ENCODE measurements at places on chromosomes 2 and 18.

DNA sequence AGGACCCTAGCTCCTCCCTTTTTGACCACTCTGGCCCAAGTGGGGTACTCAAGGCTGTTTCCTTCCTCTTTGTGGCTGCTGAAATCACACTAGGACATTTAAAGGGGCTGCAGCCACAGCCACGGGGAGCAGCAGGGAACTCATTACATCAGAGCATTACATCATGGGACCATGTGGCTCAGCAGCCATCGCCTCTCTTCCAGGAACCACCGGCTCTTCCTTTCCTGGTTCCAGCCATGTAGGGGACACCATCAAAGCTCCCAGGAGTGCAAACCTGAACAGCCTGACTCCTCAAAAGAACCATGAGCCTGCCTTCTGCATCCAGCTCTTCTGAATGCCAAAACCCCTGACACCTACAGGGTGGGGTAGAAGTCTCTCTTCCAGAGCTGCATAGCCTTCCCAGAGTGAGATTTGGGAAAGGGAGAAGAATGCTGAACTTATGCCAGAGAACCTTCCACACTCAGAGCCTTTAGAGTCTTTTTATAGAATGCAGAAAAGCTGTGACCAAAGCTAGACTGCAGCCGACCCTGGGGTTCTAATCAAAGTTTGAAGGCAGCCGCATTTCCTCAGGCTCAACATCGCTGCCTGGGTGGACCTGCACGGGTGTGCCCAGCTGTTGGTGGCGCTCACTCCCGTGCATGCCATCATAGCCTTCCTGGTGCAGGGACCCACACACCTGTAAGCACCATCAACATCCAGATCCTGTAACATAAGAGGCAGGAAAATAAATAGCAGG, 121.7 kb downstream of the KLHL29 start:
- no peaks in the 10 kb centered on the region for H3K36me3 ChIP-seq
- H3K27ac ChIP-seq = no peak overlapping the region
- H3K27me3 ChIP-seq = no peaks in the 10 kb centered on the region
- H3K4me3 ChIP-seq = no peak overlapping the region
- DNase-seq = no peak

GRCh38 chr2:127726158-127726880, 25.0 kb downstream of the SFT2D3 start:
- no peak overlapping the region for H3K4me3 ChIP-seq
- H3K36me3 ChIP-seq = peaks cover 4% of the 10 kb centered on the region
- H3K4me1 ChIP-seq = no peaks in the 10 kb centered on the region
- H3K27me3 ChIP-seq = no peaks in the 10 kb centered on the region
- no peak for DNase-seq

DNA sequence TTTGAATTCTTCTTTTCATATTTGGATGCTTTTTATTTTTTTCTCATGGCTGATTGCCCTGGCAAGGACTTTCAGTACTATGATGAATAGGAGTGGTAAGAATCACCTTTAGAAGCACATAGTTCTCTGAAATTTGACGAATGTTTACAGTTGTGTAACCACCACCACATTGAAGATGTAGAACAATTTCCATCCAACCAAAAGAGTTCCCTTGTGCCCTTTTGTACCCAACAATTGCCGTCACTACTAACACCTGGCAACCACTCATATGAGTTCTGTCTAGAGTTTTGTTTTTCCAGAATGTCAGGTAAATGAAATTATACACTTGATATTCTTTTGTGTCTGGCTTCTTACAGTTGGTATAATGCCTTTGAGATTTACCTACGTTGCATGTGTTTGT, 28.7 kb upstream of the SLC16A14 start:
- H3K4me1 ChIP-seq = no peaks in the 10 kb centered on the region
- no peak for DNase-seq
- no peak overlapping the region for H3K27ac ChIP-seq
- H3K4me3 ChIP-seq = no peak overlapping the region
- H3K36me3 ChIP-seq = no peaks in the 10 kb centered on the region
- H3K27me3 ChIP-seq = no peaks in the 10 kb centered on the region

DNA sequence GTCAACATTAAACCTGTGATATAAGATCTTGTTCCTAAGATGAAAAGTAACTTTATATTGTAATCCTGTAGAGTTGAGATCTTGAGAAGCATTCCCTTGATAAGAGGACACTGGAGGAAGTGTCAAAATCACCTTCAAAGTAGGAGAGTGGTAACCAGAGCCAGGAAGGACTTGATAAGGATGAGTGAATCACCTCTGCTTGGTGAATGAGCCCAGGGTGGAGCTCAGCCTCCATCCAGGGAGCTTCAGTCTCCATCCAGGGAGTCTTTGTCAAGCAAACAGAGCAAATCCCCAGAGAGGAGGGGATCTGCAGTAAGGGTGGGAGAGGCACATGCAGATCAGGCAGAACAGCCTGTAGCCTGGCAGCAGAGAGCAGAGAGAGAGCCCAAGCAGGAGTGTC, 167.1 kb upstream of the SIX2 start:
- no peak overlapping the region for H3K27ac ChIP-seq
- no peaks in the 10 kb centered on the region for H3K4me1 ChIP-seq
- H3K36me3 ChIP-seq = no peaks in the 10 kb centered on the region
- no peak overlapping the region for H3K4me3 ChIP-seq
- H3K27me3 ChIP-seq = no peaks in the 10 kb centered on the region
- no peak for DNase-seq

GRCh38 chr2:137912371-137912770, 51.9 kb upstream of the HNMT start:
- H3K4me3 ChIP-seq = no peak overlapping the region
- H3K4me1 ChIP-seq = peaks cover 4% of the 10 kb centered on the region
- no peaks in the 10 kb centered on the region for H3K36me3 ChIP-seq
- no peaks in the 10 kb centered on the region for H3K27me3 ChIP-seq
- no peak overlapping the region for H3K27ac ChIP-seq

DNA sequence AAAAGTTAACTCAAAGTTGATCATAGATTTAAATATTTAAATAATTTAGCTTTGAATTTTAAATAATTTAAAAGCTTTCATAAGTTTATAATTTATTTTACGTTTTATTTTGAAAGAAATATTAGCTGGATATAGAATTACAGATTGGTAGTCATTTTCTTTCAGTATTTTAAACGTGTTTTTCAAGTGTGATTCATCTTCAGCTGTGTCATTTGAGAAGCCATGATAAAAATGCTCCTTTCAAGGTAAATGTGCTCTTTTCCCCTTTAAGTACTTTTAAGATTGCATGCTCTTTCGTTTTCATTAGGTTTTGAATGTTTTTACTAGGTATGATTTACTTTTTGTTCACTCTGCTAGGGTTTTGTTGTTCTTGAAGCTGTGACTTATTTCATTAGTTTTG, 116.8 kb upstream of the FIGN start:
- H3K4me1 ChIP-seq = no peaks in the 10 kb centered on the region
- H3K4me3 ChIP-seq = no peak overlapping the region
- H3K27ac ChIP-seq = no peak overlapping the region
- no peak for DNase-seq

GRCh38 chr2:45288532-45289417, 279.5 kb upstream of the SIX2 start:
- H3K4me3 ChIP-seq = no peak overlapping the region
- peak overlapping the region; percentile 57 for H3K27ac ChIP-seq
- peak; percentile 57 for DNase-seq
- H3K4me1 ChIP-seq = peaks cover 53% of the 10 kb centered on the region
- H3K36me3 ChIP-seq = no peaks in the 10 kb centered on the region

DNA sequence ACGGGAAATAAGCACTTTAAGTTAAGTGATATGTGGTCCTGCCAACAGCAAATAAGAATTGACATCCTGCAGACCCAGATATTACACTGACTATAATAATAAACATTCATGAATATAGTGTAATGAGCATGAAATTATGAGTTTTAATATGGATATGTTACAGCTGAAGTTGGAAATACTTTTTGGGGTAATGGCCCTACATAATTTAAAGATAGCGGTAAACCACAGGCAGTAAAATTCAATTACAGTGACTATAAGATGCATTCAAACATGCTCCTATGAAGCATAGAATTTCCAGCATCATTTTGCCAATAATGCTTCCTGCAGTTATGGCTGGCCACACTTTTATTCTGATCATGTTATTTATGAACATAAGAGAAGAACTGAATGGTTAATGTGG, 49.4 kb upstream of the LRRTM4 start:
- H3K27ac ChIP-seq = no peak overlapping the region
- H3K4me1 ChIP-seq = no peaks in the 10 kb centered on the region
- H3K4me3 ChIP-seq = no peak overlapping the region
- no peaks in the 10 kb centered on the region for H3K27me3 ChIP-seq

Data from endothelial cell of umbilical vein (primary cell).